NB4 (cell line): ENCODE measurements at places on chromosomes 3 and 15.

DNA sequence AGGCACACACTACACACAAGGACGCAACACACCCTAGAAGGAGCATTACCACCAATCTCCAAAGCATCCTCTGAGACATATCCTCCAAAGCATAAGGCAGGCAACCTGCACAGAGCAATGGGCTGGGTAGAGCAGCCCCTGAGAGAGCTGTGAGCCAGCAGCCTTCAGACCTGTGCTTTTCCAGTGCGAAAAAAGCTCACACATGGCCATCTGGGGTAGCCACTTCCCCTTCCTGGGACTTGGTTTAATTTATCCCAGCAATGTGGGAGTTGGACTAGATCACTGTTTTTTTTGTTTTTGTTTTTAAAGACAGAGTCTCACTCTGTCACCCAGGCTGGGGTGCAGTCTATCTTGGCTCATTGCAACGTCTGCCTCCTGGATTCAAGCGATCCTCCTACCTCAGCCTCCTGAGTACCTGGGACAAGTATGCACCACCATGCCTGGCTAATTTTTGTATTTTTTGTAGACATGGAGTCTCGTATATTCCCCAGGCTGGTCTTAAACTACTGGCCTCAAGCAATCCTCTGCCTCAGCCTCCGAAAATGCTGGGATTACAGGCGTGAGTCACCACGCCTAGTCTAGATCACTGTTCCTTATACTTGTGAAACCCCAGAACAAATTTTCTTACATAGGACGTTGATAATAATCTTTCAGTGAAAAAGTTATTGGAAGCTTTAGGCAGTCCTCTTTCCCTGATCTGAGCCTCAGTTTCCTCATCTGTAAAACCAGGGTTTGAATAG, 18.9 kb downstream of the PTPN23 start:
- DNase-seq = peak; percentile 51

DNA sequence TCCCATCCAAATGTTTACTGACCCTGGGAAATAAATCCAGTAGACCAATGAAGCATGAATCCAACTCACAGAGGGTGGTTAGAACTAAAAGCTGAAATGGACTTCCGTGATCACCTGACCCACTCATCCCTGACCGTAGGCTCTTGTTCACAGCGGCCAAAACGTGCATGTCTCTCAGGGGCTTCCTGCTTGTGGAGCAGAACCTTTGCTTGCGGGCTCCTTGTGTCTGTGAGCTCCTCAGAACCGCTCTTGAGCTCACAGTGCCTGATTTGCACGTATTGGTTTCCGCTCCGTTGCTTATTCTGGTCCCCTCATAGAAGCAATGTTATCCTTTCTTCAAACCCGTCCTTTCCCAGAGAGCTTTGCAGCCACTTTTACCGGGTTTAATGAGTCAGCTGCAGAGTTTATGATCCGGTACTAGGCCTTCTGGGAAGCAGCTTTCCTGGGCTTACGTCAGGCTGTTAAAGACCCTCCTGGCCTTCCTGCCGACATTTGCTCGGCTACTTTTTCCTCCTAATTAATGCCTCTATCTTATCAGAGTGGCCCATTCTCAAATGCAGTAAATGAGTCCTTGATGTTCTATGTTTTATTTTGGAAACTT, 35.4 kb downstream of the LIPC start:
- DNase-seq = no peak

GRCh38 chr15:67093504-67093862, 28.1 kb downstream of the SMAD3 start:
- peak; percentile 99 for DNase-seq

- DNase-seq = peak; percentile 78
These were observed 413 bp downstream of the NUSAP1 start for GRCh38 chr15:41333026-41333562.

DNA sequence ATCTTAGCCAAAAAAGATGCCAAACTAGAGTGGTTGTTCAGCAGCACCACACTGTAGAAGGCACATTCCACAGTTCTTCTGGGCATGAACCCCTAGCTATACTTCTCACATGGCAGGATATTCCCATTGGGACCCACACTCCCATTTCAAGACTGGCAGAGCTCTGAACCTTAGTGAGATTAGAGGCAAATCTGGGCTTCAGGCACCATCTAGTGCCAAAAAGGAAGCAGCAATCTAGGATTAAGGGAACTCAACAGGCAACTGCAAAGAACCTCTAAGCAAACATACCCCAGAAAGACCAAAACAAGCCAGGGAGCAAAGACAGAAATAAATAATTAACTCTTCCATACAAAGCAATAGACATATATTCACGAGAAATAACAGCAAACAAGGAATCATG, 66.2 kb downstream of the TAFA4 start:
- DNase-seq = no peak

DNA sequence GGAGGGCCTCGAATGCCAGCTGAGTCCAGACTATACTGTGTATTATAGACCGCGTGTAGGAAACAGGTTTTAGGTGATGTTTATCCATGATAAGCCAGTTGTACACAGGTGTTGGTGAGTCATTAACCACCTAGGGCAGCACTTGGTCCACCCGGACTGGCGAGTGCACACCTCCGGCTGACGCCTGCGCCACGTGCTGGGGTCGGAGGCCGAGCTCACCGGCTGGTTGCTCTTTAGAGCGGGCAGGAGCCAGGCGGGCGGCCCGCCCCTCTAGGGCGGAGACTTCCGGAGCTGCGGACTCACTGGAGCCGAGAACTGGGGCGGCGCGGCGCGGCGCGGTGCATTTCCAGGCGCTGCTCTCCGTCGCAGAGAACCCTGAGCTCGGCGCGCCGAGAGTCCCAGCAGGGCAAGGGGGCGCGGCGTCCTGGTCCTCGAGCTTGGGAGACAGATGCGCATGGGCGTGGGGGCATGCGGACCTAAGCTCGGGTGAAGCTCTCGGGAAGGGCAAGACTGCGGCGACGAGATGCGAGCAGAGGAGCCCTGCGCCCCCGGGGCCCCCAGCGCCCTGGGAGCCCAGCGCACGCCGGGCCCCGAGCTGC, at the start of gene ESYT3:
ESYT3 (plus strand) TSS at position 341 of the 599 bp plus-strand sequence; CDS start at position 524, 183 bp downstream.
- peak; percentile 84 for DNase-seq

GRCh38 chr15:90145259-90145658, 43.0 kb upstream of the IDH2 start:
- DNase-seq = no peak

GRCh38 chr3:44056446-44057240, 185.0 kb upstream of the TOPAZ1 start:
- no peak for DNase-seq

GRCh38 chr3:59714066-59714465, 664.2 kb upstream of the CFAP20DC start:
- DNase-seq = no peak

DNA sequence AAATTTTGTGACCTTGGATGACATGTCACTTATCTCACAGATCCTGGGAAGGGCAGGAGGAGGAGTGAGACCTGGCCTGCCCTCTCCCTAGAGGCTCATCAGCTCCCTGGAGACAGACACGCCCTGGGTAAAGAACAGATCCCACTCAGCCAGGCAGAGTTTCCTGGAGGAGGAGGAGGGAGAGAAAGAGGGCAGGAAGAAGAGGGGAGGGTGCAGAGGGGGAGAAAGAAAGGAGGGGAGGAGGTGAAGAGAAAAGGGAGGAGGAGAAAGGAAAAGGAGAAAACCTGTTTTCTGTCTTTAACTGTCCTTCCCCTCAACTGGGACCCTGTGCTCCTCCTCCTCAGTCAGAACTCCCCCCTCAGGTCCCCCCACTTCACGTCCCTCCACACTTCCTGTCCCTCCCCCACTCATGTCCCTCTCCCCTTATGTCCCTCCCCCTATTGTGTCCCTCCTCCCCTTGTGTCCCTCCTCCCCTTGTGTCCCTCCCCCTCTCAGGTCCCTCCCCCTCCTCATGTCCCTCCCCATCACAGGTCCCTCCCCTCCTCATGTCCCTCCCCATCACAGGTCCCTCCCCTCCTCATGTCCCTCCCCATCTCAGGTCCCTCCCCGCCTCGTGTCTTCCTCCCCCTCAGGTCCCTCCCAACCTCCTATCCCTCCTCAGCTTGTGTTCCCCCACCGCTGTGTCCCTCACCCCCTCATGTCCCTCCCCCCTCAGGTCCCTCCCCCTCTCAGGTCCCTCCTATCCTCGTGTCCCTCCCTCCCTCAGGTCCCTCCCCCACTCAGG, 52.3 kb upstream of the CGNL1 start:
- peak; percentile 41 for DNase-seq

GRCh38 chr3:73552700-73553099, 72.0 kb downstream of the PDZRN3 start:
- DNase-seq = no peak

DNA sequence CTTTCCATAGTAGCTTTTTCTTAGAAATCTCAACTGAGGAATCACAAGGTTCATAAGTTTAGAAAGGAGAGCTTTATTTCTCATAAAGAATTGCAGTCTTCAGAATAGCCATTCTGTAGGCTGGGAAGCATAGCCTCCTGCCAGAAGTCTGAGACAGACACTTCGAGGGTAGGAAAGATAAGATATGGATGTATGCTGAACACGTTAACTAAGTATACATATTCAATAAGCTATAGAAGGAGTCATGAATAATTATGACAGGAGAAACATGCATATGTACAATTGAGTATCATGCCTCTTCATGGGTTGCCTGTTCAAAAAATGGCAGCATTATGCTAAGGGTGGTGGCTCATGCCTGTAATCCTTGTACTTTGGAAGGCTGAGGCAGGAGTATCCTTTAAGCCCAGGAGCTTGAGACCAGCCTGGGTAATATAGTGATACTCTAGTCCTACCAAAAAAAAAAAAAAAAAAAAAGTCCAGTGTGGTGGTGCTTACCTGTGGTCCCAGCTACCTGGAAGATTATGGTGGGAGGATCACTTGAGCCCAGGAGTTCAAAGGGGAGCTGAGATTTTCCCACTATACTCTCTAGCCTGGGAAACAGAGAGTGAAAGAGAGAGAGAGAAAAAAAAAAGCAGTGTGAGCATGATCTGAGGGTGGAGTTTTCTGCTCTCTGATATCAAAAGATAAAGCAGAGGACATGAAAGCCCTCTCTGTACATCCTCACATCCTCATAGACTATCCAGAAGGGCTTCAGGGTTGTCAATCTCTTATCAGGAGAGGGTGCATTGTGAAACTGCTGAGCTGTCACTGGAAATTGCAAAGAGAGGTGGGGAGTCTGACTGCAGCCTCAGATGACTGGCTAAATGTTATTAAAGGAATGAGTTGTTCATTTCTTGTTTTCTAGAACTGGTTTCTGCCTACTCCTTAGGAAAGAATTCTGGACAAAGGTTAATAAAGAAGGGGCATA, 23.6 kb upstream of the CADPS start:
- DNase-seq = no peak

DNA sequence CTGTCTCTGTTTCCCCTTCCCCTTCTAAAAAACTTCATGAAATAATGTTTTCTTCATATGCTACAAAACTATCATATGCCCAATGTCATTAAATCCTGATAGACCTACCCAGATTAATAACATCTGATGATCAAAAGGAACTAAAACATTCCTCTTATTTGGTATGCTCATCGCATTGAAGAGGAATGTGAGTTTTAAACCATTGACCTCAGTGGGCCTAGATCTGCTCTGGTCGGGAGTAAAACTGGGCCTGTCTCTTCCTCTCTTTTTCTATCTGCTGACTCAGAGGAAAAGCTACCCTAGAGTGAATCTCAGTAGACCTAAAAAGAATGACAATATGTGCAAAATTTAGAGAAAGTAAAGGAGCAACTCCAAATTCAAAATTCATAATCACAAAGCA, 275.8 kb downstream of the SATB1 start:
- no peak for DNase-seq

DNA sequence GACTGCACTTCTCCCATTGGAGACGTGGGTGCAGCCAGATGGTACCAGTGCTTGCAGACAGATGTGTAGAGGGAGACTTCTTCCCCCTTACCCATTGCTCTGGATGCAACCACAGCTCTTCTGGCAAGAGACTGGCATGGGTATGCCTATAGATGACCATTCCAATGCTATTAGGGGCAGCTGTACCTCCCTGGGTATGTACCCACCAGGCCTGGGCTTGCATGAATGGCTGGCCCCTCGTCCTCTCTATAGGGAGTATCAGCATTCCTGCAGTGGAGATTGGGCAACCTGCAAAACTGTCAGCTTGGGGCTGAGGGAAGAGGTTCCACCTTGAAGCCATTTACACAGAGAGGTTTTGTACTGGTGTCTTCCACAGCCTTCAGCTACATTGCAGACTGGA, 57.6 kb upstream of the FXR1 start:
- no peak for DNase-seq

DNA sequence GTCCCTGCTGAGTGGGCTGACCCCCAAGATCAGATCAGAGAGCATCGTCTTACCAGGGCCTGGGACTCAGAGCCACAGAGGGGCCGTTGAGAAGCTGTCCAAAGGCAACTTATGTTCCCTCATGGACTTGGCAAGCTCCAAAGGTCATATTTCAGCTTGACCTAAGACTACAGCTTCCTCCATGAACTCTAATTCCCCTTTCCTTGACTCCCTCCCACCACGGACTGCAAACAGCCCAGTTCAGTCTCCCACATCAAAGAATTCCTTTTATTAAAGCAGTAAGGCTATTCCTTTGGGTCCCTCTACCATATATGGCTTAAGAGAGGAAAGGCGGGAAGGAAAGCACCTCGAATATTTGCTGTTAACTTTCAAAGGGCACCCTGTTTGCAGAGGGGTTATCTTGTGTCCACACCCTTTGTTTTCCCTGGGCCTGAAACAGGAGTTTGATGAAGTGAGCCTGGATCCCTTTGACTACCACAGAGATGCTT, 146.1 kb upstream of the THBS1 start:
- DNase-seq = no peak

GRCh38 chr15:97706059-97706458, 254.4 kb upstream of the ARRDC4 start:
- no peak for DNase-seq

DNA sequence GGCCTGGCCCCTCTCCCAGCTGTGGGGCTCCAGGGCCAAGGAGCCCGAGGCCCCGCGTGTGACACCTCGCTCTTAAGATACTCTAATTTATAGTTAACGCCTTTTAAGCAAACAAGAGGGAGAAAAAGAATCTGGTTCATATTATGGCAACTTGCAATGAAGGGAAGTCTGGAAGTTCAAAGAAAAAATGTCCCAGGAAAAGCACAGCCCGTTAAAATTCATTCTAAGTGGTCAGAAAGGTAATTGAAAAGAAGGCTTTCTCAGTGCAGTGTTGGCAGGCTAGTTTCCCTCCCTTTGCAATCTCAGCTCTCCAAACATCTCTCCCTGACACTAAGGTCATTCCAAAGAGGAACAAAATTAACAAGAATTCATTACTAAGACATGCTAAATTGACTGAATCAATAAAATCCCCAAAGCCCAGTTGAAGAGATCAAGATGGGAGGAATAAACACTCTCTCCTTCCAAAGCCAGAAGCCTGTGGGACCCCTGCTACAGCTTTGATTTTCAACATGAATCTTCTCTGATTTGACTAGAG, 339.3 kb downstream of the THSD4 start:
- no peak for DNase-seq

GRCh38 chr3:184133840-184134745, 1.1 kb upstream of the EIF2B5 start:
- DNase-seq = peak; percentile 91

- no peak for DNase-seq
These were observed 295.1 kb downstream of the FOXP1 start for GRCh38 chr3:71288269-71288930.

GRCh38 chr3:3074551-3075257, 35.5 kb downstream of the IL5RA start:
- no peak for DNase-seq
